Mucosa of gallbladder (tissue), 1 donor: ENCODE measurements at places on chromosomes 7 and 10.

DNA sequence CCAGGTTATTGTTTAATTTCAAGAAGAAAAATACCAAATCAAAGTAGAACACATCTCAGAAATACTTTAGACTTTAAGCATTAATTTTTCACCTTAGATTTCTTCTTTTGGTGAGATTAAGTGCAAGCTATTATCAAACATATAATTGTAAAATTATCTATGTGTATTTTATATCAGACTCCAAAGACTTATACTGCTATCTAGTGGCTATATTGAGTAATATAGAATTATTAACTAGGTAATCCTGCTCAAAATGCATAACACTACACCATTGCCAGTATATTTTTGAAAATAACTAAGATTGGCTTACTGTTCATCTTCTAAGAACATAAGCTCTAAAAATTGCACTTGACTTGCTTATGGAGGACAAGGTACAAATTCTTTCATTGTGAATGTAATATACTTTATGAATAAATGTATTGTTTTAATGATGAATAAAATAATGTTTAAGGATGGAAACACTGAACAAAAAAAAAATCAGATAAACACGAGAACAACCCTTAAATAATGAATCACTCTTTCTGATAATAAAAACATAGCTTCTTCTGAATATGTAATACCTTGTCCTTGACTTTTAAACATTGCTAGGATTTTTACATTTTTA lies 86.7 kb upstream of the GNAI1 start:
- DNase-seq = no peak

DNA sequence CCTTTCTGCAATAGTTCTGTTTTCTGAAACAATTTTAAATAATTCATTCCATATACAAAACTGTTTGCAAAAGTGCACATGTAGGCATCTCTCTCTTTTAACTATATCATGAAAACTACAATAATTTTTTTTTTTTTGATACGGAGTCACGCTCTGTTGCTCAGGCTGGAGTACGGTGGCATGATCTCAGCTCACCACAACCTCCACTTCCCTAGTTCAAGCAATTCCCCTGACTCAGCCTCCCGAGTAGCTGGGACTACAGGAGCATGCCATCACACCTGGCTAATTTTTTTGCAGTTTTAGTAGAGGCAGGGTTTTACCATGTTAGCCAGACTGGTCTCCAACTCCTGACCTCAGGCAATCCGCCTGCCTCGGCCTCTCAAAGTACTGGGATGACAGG lies 44.0 kb upstream of the SEMA3A start:
- no peak for DNase-seq

DNA sequence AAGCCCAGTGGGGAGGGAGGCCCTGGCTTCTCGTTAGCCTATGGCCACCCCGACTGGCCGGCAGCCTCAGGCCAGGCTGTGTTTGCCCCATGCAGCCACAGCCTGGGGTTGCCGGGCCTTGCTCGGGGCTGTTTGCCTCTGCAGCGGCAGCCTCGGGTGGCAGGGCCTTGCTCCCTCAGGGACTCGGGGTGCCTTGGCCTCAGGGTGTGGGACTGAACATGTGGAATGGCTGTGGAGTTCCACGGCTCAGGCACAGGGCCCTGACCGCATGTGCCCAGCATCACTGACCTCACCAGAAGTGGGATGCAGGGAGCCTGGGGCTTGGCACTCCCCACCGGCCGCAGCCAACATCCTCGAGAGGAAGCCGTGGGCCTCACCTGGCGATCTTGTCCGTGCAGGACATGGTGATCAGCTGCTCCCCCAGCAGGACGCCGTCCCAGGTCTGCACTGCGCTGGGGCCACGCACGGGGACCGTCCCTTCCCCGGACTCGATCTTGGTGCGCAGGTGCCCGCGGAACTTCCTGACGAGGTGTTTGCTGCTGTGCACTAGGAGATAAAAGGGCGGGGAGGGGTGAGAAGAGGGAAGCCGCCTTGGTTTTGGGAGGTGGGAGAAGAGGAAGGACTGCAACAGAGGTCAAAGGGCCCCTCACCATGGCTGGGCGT lies 160.5 kb downstream of the WDR37 start:
- no peak for DNase-seq

DNA sequence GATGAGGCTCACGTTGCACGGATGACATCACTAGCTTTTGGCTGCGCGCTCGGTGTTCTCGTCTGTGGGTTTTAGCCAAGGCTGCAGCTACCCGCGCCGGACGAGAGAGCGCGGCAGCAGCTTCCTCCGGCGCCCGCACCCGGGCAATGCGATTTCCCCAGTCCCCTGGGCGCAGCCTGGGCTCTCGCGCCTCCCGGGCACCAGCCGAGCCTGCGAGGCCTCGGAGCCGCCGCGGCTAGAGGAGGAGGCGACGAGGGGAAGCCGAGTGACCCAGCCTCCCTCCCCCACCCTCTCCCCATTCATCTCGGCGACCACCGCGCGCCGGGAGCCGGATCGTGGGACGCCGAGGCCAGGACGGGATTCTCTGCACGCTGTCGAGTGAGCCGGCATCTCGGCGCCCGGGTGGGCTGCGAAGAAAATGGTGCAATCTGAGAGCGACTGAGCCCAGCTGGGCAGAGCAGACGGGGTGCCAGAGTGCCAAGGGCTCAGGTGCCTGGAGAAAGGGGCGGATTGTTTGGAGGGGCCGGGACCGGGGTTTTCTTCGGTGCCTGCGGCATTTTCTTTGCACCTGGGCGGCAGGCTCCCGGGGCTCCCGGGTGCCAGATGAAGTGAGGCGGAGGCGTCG lies 1.2 kb upstream of the TMEM178B start:
- DNase-seq = peak; percentile 48

GRCh38 chr7:84507529-84507928 lies 312.9 kb upstream of the SEMA3A start:
- no peak for DNase-seq

- DNase-seq = no peak
Measured at GRCh38 chr7:888081-889024, 12.0 kb downstream of the GET4 start.

GRCh38 chr7:8131694-8132605 lies 130.0 kb downstream of the ICA1 start:
- no peak for DNase-seq

DNA sequence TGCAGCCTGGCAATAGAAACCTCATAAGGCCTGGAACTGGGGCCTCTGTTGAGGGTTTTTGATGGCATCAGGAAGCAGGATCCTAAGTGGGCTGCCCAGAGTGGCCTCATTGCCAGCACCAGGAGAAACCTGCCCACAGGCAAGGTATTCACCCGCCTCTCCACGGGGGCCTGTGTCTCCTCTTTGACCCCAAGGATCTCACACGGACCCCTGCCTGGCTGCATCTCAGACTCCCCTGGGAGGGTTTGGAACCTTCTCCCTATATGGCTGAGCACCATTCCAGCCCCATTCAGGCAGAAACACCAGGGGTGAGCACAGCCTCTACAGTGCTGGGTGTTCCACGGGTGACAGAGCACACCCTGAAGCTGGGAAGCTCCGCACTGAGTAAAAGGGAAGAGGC lies 14.6 kb upstream of the C10orf71 start:
- DNase-seq = no peak

GRCh38 chr10:91194497-91195179 lies 25.8 kb upstream of the PCGF5 start:
- DNase-seq = no peak

DNA sequence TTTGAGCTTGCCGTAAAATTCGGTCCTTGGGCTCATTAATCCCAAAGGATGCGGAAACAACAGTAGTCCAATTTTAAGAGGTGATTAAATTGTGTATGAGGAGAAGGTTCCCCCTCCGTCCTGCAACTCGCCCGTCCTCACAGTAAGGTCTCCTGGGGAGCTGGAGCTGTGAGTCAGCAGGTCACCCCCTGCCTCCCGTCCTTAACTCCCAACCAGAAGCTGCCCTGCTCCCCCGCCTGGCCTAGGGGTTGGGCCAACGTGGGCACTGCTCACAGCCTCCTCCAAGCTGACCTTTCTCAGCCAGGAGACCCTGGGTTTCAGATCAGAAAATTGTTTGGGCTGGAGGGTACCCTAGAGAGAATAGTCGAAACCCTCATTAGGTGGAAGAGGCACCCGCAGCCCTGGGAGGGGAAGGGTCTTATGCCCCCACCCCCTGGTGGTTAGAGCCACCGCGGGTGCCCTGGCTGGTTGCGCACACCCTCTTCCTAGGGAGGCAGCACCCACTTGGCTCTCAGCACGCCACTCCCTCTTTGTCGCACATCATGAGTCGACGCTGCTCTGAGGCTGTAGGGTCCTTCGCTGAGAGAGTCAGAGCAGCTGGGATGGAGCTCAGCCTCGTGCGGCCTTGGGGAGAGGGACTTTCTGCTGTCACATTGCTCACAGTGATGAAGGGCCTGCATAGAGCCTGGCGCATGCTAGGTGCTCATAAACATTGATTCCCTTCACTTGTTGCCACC lies 131.2 kb downstream of the TACC2 start:
- DNase-seq = no peak

DNA sequence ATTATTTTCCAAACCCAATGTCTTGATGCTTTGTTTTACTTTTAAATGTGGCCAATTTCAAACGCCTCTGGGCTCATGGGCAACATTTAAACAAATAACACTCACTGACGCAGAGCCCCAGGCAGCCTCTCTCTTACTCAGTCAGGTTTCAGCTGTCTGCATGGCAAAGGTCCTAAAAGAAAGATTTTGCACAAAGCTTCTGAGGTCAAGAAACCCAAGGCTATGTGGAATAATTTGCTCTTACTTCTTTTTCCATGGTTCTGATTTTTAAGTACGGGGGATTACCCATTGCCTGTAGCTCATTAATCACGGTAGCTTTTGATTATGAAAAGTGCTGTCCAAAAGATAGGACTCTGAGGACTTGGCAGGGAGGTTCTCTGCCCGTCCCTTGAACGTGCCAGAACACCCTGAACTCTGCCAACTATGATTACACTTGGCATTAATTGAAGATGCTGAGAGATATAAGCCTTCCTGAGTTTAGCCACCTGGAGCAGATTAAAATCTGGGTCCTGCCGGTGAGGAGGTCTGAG lies 14.1 kb upstream of the MSRB2 start:
- no peak for DNase-seq

DNA sequence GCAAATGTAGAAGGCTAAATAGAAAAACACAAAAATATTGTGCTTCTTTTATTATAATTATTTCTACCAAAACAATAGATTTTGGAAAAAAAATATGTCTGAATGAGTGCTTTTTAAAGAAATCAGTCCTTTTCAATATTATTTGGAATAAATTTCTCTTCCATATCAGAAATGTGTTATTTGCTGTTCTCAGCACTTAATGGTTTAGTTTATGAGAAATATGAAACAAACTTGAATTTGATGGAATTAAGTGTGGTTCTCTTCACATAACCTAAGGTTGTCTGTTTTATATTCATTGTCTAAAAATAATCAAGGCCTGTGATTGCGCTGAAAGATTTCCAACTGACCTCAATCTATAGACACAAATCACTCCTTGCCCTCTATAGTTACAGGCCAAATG lies 203.0 kb downstream of the COBL start:
- no peak for DNase-seq
